ENCODE measurements at places on chromosomes 4 and X. TPM values are rescaled to one million over a fixed set of nuclear protein-coding genes. Genes with fewer than 3 reads are reported as not detected.

The BCORL1 gene
- total RNA-seq = 8.4 TPM

The IQSEC2 gene
- total RNA-seq = 38.7 TPM

The MYOZ2 gene
- total RNA-seq = not detected

The GPRASP3 gene
- total RNA-seq = 3.9 TPM

The SHROOM2 gene
- 0.24 TPM for total RNA-seq

The TMEM31 gene
- total RNA-seq = not detected

The MGARP gene
- 0.67 TPM for total RNA-seq

The ZNF141 gene
- total RNA-seq = 3.0 TPM

The FHDC1 gene
- total RNA-seq = 0.33 TPM

The EXOC1L gene
- not detected for total RNA-seq

The GIMD1 gene
- not detected for total RNA-seq

The DCAF12L2 gene
- 0.14 TPM for total RNA-seq

The FAT4 gene
- total RNA-seq = 1.1 TPM

The NSUN7 gene
- 0.46 TPM for total RNA-seq

The TCEAL6 gene
- total RNA-seq = not detected

The FAM193A gene
- 8.9 TPM for total RNA-seq

The NMU gene
- 0.97 TPM for total RNA-seq

The CSN1S1 gene
- total RNA-seq = not detected

Measured in A549 treated with CpdA at 1 μM for 4 hours (cell line).